ENCODE measurements at places on chromosomes 5 and 9. TPM values are rescaled to one million over a fixed set of nuclear protein-coding genes. Genes with fewer than 3 reads are reported as not detected.

The ASS1 gene
- not detected for total RNA-seq

The FAF2 gene
- total RNA-seq = 31.8 TPM

The SLC26A2 gene
- 6.7 TPM for total RNA-seq

The SYK gene
- total RNA-seq = 0.81 TPM

The BARHL1 gene
- total RNA-seq = not detected

The ATOX1 gene
- total RNA-seq = 19.6 TPM

The RNF224 gene
- total RNA-seq = not detected

The CCNO gene
- not detected for total RNA-seq

The PCDHGB5 gene
- total RNA-seq = not detected

The TAF11L5 gene
- not detected for total RNA-seq

DNA sequence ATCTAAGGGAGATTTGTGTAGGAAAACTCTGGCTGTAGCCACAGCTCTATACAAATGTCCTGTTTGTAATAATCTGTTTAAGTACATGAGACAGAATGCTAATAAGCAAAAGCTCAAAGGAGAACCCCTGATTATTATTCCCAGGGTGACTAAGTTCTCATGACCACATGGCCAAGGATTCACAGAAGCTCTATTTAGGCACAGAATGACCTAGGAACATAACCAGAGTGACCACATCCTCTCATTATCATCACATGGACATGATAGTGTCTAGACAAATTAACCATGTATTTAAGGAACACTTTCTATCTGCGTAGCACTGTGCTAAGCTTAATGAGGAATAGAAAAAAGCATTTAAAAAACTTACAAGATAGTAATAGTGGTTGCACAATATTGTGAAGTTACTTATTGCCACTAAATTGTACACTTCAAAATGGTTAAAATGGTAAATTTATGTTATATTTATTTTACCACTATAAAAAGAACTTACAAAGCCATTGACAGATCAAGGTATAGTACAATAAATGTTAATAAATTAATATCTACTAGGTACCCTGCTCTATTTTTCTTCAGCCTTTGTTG is 56.3 kb downstream of the STX17 start:
- H3K27ac ChIP-seq = no peak overlapping the region
- no peak overlapping the region for H3K4me3 ChIP-seq
- no peaks in the 10 kb centered on the region for H3K4me1 ChIP-seq
- H3K27me3 ChIP-seq = no peaks in the 10 kb centered on the region
- peaks cover 44% of the 10 kb centered on the region for H3K36me3 ChIP-seq

DNA sequence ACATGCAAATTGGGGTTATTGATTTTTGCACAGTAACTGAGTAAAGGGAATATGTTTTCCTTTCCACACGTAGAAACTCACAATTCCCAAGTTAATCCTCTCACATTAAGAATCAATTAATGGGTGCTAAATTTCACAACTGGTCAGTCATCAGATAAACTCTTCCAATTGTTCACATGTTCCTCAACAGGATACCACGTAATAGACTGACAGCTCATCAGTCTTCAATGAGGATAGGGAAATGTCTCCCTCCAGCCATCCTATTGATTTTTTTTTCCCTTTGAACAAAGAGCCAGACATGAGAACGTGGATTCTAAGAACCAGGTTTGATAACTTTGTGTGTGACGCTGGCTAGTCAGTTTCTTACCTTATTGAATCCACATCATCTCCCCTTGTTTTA is 768 bp upstream of the CER1 start:
- H3K4me1 ChIP-seq = no peaks in the 10 kb centered on the region
- no peak for DNase-seq
- H3K36me3 ChIP-seq = no peaks in the 10 kb centered on the region
- no peak overlapping the region for H3K4me3 ChIP-seq
- H3K27ac ChIP-seq = no peak overlapping the region

- DNase-seq = no peak
- H3K36me3 ChIP-seq = peaks cover 54% of the 10 kb centered on the region
- H3K27ac ChIP-seq = no peak overlapping the region
- H3K4me3 ChIP-seq = no peak overlapping the region
These were observed 64.2 kb downstream of the GAPVD1 start for GRCh38 chr9:125325826-125326225.

GRCh38 chr5:172417983-172418630 is 36.2 kb downstream of the SH3PXD2B start:
- no peaks in the 10 kb centered on the region for H3K36me3 ChIP-seq
- no peaks in the 10 kb centered on the region for H3K4me1 ChIP-seq
- no peak overlapping the region for H3K4me3 ChIP-seq
- H3K27ac ChIP-seq = no peak overlapping the region
- no peak for DNase-seq

DNA sequence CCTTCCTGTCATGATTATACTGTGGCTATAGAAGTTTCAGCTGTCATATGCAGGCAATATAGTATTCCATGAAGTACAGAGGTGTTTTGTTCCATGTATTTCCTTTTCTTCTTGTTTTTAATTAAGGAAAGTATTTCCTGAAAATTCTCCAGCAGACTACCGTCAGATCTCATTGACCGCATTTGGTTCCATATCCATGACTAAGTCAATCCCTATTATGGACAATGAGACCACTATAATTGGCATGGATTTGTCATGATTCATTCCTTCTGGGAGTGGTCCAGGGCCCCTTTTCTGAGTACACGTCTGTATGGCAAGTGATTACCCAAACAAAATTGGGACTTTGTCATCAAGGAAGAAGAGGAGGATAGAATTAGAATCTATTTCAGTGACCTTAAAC is 283.2 kb upstream of the CLINT1 start:
- H3K27ac ChIP-seq = no peak overlapping the region
- no peak for DNase-seq

DNA sequence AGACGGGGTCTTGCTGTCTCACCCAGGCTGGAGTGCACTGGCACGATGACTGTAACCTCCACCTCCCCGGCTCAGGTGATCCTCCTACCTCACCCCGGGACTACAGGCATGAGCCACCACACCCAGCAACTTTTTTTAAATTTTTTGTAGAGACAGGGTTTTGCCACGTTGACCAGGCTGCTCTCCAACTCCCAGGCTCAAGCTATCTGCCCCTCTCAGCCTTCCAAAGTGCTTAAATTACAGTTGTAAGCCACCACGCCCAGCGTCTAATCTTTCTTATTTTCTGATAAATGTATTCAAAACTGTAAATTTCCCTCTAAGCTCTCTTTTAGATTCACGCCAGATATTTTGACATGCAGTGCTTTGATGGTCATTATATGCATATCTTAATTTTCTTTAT is 10.3 kb downstream of the FRRS1L start:
- H3K36me3 ChIP-seq = no peaks in the 10 kb centered on the region
- peaks cover under 1% of the 10 kb centered on the region for H3K27me3 ChIP-seq
- no peak overlapping the region for H3K4me3 ChIP-seq
- H3K27ac ChIP-seq = no peak overlapping the region
- no peaks in the 10 kb centered on the region for H3K4me1 ChIP-seq

DNA sequence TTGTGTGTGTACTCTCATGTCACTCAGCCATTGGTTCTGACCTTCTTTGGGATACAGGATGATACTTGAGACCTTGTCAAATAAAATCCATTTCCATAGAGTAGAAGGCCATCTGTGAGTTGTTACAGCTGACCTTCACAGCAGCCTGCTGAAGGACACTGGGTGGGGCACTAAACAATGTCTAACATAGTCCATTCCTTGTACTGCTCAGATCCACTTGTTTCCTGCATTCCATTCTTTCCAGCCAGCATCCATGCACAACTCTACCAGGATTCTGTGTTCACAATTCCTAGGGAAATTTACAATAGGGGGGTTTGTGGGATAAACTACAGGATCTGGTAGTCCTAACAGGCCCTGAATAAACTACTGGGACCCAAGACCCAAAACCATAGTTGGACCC is 286.4 kb downstream of the RASEF start:
- no peak overlapping the region for H3K27ac ChIP-seq
- H3K36me3 ChIP-seq = no peaks in the 10 kb centered on the region
- H3K27me3 ChIP-seq = no peaks in the 10 kb centered on the region

DNA sequence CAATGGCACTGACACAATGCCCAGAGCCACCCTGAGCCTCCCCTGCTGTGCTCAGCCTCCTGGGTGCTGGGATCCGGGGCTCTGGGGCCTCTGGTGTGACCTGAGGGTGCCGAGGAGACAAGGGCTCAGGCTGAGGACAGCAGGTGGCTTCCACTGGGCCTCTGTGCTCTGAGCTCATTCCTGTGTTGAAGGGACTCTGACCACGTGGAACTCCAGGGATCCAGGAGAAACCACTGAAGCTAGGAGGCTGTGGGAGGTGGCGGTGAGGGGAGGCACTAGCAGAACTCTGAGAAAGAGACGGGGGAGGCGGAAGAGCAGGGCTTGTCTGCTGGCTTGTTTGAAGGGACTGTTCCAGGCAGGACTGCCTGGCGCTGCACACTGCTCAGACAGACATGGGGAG is 318.7 kb upstream of the IRX1 start:
- no peak for DNase-seq
- H3K27ac ChIP-seq = no peak overlapping the region
- H3K27me3 ChIP-seq = no peaks in the 10 kb centered on the region
- no peaks in the 10 kb centered on the region for H3K36me3 ChIP-seq

- no peak overlapping the region for H3K27ac ChIP-seq
- no peaks in the 10 kb centered on the region for H3K27me3 ChIP-seq
- H3K4me1 ChIP-seq = no peaks in the 10 kb centered on the region
- no peak overlapping the region for H3K4me3 ChIP-seq
- no peaks in the 10 kb centered on the region for H3K36me3 ChIP-seq
These were observed 207.2 kb upstream of the RASEF start for GRCh38 chr9:83270116-83270515.

- H3K27me3 ChIP-seq = no peaks in the 10 kb centered on the region
- no peaks in the 10 kb centered on the region for H3K36me3 ChIP-seq
- H3K4me1 ChIP-seq = no peaks in the 10 kb centered on the region
- H3K4me3 ChIP-seq = no peak overlapping the region
- no peak for DNase-seq
These were observed 42.1 kb upstream of the HNRNPA0 start for GRCh38 chr5:137796279-137796678.

GRCh38 chr5:83433891-83434290 is 37.7 kb upstream of the VCAN start:
- H3K4me1 ChIP-seq = no peaks in the 10 kb centered on the region
- no peaks in the 10 kb centered on the region for H3K36me3 ChIP-seq
- H3K4me3 ChIP-seq = no peak overlapping the region
- H3K27ac ChIP-seq = no peak overlapping the region

GRCh38 chr9:120383999-120384924 is 195.7 kb downstream of the CDK5RAP2 start:
- no peaks in the 10 kb centered on the region for H3K4me1 ChIP-seq
- H3K36me3 ChIP-seq = peaks cover 12% of the 10 kb centered on the region
- H3K27ac ChIP-seq = no peak overlapping the region
- H3K27me3 ChIP-seq = no peaks in the 10 kb centered on the region
- DNase-seq = no peak

GRCh38 chr5:158861366-158861765 is 238.3 kb downstream of the EBF1 start:
- peaks cover 7% of the 10 kb centered on the region for H3K4me1 ChIP-seq
- H3K27me3 ChIP-seq = peaks cover 2% of the 10 kb centered on the region
- no peak overlapping the region for H3K27ac ChIP-seq
- DNase-seq = no peak
- no peak overlapping the region for H3K4me3 ChIP-seq
- H3K36me3 ChIP-seq = no peaks in the 10 kb centered on the region

DNA sequence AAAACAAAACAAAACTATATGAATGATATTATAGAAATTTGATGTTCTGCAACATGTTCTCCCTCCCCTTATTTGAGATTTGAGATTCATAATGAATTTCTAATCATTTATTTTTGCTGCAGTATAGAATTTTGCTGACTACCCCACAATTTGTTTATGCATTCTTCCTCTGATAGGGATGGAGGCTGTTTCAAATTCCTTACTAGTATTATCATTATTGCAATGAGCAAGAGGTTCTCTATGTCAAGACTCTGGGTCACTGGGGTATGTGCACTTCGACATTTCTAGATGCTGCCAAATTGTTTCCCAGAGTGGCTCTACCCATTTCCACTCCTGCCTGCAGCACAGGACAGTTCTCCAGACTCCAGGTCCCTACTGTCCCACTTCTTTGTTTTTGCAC is 54.9 kb upstream of the DAB2IP start:
- no peak overlapping the region for H3K4me3 ChIP-seq
- no peak overlapping the region for H3K27ac ChIP-seq
- no peak for DNase-seq
- H3K4me1 ChIP-seq = no peaks in the 10 kb centered on the region
- peaks cover 17% of the 10 kb centered on the region for H3K27me3 ChIP-seq
- H3K36me3 ChIP-seq = no peaks in the 10 kb centered on the region

DNA sequence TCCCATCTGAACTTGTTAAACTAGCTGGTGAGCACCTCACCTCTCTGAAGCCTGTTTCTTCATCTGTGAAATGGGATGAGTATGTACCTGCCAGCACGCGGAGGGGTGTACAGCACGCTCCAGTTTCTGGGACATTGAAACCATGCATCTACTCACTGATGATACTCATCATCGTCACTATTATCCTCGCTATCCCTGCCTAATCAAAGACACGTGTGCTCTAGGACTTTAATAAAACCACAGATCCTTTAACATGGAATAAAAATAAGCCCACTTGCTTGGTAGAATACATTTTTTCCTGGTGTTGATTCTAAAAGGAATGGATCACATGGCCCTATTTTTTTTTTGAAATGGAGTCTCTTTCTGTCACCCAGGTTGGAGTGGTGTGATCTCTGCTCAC is 37.3 kb upstream of the POMT1 start:
- DNase-seq = no peak
- H3K4me1 ChIP-seq = no peaks in the 10 kb centered on the region
- H3K4me3 ChIP-seq = no peak overlapping the region
- H3K27ac ChIP-seq = no peak overlapping the region
- H3K36me3 ChIP-seq = peaks cover 82% of the 10 kb centered on the region
- no peaks in the 10 kb centered on the region for H3K27me3 ChIP-seq

DNA sequence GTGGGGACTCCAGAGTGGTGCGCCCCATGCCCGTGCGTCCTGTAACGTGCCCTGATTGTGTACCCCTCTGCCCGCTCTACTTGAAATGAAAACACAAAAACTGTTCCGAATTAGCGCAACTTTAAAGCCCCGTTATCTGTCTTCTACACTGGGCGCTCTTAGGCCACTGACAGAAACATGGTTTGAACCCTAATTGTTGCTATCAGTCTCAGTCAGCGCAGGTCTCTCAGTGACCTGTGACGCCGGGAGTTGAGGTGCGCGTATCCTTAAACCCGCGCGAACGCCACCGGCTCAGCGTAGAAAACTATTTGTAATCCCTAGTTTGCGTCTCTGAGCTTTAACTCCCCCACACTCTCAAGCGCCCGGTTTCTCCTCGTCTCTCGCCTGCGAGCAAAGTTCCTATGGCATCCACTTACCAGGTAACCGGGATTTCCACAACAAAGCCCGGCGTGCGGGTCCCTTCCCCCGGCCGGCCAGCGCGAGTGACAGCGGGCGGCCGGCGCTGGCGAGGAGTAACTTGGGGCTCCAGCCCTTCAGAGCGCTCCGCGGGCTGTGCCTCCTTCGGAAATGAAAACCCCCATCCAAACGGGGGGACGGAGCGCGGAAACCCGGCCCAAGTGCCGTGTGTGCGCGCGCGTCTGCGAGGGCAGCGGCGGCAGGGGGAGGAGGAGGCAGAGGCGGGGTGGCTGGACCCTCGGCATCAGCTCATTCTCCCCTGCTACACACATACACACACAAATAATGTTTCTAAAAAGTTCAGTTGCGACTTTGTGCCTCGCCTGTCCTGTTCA is 668 bp downstream of the GLIS3 start:
- peaks cover 52% of the 10 kb centered on the region for H3K27me3 ChIP-seq
- H3K4me1 ChIP-seq = peaks cover 24% of the 10 kb centered on the region
- H3K36me3 ChIP-seq = no peaks in the 10 kb centered on the region
- DNase-seq = peak; percentile 40
- no peak overlapping the region for H3K27ac ChIP-seq

GRCh38 chr5:149011084-149011483 is 51.8 kb downstream of the SH3TC2 start:
- no peaks in the 10 kb centered on the region for H3K36me3 ChIP-seq
- H3K4me3 ChIP-seq = no peak overlapping the region
- H3K27me3 ChIP-seq = no peaks in the 10 kb centered on the region
- DNase-seq = no peak

Data from CD4-positive, CD25-positive, alpha-beta regulatory T cell (primary cell).